Activated naive CD4-positive, alpha-beta T cell treated with anti-CD3 and anti-CD28 coated beads, Interleukin-2, amount 50 U/mL, for 72 hours (primary cell): ENCODE measurements at places on chromosomes 3 and 15. TPM values are rescaled to one million over a fixed set of nuclear protein-coding genes. Genes with fewer than 3 reads are reported as not detected.

TMCO5A gene
- not detected for total RNA-seq

DNA sequence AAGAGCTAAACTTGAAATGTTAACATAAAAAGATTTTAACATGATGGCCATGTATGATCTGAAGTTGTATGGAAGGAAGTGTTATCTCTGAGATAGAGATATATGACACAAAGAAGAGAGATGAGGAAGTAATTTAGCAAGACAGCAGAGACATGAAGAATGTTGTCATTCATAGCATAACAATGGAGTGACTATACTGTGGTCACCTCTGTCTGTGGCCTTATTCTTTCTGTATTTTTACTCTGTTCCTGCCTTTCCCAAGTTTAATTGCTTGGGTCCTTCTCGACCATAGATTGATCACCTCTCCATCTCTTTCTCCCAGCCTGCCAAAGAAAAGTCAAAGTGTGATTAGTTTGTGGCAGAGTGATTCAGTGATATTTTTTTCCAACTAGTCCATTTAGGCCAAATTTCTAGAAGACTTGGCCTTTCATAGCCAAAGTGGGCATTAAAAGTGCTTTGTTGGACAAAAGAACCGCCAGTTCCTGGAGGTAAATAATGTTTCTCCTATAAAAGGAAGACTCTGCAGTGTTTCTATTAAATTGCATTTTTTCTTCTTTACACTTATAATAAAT lies 711.9 kb downstream of the CADM2 start:
- no peak for DNase-seq

DNA sequence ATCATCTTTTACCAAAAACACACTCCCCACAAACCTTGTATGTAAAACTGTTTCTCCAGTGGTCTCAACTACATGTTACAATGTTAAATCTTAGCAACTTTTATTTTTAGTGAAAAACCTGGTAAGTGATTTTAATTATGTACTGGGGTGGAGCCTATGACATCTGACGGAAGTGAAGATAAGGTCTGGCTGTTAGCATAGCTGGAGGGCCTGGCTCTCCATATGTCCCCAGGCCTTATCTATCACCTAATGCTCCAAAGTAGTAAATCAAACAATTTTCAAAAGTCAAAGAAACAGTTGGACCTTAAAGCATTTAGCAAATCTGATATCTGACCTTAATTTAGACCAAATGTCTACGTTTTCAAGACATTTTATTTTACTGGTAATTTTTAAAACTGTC lies 173.6 kb upstream of the SMAD3 start:
- DNase-seq, result no peak

AHSG gene
- total RNA-seq, result 0.25 TPM

DNA sequence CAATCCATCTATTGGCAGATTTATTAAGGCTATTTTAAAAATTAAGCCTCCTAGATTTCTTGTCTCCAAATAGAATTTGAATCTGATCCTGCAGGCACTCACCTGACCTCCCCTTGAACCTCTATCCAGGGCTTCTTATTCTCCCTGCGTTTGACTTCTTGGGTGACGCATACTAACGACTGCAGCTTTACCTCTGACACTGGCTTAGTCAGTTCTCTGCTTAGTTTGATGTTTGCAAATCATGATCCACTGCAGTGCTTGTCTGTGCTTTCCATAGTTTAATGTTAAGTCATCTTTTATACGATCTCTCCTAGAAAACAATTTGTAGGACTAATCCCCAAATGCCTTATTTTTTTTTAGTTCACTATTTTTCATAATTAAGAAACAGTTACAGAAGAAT lies 233.1 kb downstream of the ROBO1 start:
- DNase-seq, result no peak

DNA sequence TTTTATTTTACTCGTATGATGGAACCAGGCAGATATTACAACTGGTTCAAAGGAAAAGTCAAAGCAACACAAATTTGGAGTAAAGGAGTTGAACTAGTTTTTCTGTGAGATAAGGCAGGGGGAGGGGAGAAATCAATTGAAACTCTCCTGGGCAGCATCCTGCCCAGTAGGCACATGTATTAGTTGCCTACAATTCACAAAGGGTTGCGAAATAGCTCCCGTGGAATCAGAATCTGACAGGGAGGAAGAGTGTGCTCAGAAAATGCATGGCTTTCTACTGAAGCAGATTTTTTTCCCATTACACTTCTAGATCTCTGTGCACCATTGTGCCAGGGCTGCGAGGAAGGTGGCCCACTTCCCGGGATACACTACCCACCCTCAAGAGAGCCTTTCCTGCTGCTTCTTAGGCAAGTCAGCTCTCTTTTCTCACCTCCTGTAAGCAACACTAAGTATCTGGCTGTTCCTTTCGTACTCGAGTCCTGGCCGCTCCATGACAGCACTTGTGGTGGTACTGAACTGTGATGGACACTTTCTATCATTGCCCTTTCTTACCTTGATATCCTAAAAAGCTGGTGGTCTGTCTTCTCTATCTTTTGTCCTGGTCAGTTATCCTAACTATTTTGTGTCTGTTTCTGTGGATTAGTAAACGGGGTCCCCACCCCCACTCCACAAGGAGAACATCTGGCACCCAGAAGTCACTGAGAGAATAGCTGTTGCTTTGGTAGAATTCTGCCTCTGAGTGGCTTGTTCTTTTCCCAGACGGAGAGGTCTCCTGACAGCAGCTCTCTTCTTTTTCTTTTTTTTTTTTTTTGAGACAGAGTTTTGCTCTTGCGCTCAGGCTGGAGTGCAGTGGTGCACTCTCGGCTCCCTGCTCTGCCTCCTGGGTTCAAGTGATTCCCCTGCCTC lies 74.8 kb downstream of the RPL39L start:
- DNase-seq, result no peak

DNA sequence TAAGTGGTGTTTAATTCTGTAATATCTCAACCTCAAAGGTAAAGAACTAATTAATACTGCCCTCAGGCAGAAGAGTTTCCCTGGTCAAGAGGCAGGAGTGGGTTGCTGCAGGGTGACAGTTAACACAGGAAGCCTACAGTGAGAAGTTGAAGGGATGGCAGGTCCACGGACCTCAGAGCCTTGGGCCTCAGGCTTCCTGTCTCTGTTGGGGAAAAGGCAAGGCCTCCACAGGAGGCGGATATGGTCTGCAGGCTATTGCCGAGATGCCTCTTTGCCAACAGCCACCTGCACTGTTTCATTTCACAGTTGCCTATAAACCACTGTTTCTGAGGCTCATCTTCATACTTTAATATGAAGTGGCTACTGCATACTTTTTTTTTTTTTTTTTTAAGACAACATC lies 33.3 kb upstream of the RPN1 start:
- no peak for DNase-seq

- no peak for DNase-seq
These were observed 18.8 kb downstream of the MYL3 start for GRCh38 chr3:46844397-46844796.

ST8SIA2 gene
- not detected for total RNA-seq

GRCh38 chr15:60390871-60391501 lies 6.8 kb downstream of the ANXA2 start:
- DNase-seq, result no peak

GRCh38 chr15:33730815-33731214 lies 237.5 kb upstream of the CHRM5 start:
- DNase-seq, result no peak

ADAMTS9 gene
- total RNA-seq, result not detected

- DNase-seq, result no peak
These were observed 241.8 kb downstream of the TBC1D5 start for GRCh38 chr3:17500618-17501017.

C3orf85 gene
- total RNA-seq, result not detected

KLHL40 gene
- total RNA-seq, result not detected

CPLX3 gene
- total RNA-seq, result not detected

DNA sequence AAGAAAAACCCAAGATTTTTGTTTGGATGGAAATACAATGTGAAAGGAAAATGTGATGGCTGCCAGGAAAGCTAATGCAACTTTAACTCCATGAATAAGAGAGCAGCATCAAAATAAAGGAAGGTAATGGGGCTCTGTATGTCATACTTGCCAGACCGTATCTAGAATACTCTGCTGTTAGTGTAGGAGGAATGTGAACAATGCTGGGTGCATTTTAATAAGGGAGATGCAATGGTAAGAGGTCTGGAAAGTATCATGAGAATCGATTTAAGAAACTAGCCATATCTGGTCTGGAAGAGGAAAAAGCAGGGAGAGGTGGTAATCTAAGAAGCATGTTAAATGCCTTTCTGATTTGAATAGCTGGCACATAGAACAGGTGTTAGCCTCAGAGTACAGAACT lies 239.6 kb downstream of the GBE1 start:
- no peak for DNase-seq

DNA sequence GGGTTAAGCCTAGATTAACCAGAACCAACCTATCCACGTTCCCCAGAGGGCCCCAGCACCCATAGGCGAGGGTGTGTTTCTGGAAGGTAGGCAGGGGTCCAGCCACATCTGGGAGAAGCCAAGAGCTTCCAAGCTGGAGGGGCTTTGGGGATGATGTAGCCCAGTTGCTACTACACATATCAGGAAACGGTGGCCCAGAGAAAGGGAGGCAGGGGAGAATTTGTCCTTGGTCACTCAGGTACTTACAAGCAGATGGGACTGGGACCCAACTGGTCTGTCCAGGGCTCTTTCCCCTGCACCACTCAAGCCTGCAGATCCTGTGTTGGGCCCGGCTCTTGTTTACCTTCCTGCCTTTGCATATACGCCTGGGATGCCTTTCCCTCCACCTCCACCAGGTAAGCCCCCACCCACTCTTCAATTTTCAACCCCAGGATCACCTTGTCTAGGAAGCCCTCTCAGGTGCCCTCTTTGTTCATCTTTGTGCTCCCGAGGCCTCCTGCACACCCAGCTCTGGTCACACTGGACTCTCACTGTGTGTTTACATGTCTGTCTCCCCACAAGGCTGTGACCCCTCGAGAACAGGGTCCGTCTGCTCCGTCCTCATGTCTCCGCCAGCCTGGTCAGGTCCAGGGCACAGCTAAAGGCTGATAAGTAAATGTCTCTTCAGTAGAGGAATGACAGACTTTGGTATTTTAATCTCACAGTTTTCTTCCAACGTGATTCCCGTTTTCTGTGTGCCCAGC lies 204.4 kb upstream of the LINGO1 start:
- no peak for DNase-seq

DNA sequence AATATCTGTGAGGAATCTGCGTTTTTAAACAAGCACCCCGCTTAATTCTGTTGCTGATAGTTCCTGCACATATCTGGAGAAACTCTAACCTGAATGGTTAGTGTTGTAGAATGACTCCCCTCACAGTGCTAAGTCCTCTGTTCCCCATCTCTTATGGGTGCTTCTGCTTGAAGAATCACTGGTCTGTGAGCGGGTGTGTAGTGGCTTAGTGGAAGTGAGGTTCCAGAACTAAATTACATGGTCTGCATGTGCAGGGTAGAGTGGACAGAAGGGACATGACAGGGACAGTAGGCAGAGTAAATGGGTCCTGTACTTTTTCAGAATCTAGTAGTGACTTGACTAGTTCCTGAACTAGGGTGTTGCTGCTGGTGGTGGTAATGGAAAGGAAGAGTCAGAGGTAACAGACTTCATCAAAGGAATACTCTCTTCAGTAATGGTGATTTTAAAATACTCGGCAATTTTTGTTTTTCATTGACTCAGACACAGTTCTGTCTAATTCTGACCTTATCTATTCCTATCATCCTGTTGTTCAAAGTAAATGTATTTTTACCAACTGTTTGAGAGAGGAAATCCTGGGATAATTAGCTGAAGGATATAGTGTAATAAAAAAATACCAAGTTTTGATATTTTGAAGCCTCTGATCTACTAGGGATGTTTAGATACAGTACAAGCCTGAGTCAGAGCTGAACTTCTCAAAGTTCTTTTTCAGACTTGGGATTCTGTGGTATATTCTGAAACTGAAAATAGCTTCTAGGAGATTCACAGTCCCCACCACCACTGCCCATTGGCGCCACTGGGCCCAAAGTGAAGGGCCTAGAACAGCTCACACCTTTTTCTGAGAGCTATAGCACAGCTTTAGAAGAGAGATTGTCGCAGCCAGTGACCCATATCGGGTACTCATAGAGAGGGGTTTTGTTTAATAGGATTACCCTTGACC lies 55.5 kb downstream of the FNDC3B start:
- no peak for DNase-seq

DNA sequence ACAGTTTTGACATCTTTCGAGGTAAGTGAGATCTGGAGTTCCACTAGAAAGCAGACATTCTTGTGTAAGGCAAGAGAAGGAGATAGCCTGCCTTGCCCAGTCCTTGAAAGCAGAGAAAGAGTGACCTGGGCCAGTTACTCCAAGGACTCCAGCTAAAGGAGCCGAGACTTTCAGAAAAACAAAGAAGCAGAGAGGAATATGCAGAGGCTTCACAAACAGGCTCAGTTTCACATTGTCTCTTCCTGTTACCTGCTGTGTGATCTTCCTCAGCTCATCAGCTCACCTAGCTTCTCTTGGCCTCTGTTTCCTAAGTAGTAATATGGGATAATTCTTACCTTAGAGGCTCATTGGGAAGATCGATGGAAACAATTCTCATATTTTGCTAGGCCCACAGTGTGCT lies 81.0 kb downstream of the CDC25A start:
- DNase-seq, result no peak

DNA sequence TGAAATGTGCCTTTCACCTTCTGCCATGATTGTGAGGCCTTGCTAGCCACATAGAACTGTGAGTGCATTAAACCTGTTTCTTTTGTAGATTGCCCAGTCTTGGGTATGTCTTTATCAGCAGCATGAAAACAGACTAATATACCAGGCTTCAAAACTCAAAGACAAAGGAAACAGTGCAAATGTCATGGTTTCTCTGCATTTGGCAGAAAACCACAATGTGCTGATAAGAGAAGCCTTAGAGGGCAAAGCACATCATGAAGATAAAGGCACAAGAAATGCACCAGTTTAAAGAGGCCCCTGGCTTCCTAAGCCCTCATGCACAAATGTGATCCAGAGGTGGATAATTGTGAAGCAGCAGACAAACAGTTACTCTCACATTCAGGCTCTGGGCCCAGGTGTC lies 259.2 kb downstream of the CPNE4 start:
- DNase-seq, result no peak

- DNase-seq, result no peak
These were observed 964.7 kb downstream of the ROBO2 start for GRCh38 chr3:78004571-78004970.

DNA sequence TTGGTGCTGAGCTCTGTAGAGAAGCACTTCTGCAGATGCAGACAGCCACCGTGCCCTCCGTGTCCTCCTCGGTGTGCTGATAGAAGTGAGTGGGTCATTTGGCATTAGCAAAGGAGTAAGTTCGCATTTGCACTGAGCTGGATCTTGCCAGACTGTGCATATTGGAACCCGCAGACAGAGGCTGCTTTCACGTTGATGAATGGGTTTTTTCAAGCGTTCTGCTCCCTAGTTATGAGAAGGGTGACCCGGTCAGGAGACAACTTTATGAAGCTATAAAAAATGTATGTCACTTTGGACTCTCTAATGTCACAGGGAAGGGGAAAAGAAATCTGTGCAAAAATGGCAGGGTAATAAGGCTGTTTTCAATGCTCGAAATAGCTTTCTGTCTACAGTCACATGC lies 739.4 kb downstream of the MCTP2 start:
- DNase-seq, result no peak
